ENCODE measurements at places on chromosomes 4 and X. TPM values are rescaled to one million over a fixed set of nuclear protein-coding genes. Genes with fewer than 3 reads are reported as not detected.
A peak's percentile ranks its signal among the peaks of the same experiment; 100 is the strongest.

The KDR gene
- not detected for total RNA-seq

The CENPVL2 gene
- not detected for total RNA-seq

- H3K27ac ChIP-seq: no peak overlapping the region
- peaks cover 2% of the 10 kb centered on the region for H3K4me1 ChIP-seq
- H3K36me3 ChIP-seq: no peaks in the 10 kb centered on the region
- no peak for DNase-seq
- no peak overlapping the region for H3K4me3 ChIP-seq
- peaks cover 2% of the 10 kb centered on the region for H3K27me3 ChIP-seq
Measured at GRCh38 chr4:10734697-10735096, 50.1 kb upstream of the CLNK start.

- no peak for DNase-seq
- H3K4me3 ChIP-seq: no peak overlapping the region
- H3K27me3 ChIP-seq: no peaks in the 10 kb centered on the region
- no peaks in the 10 kb centered on the region for H3K36me3 ChIP-seq
- no peaks in the 10 kb centered on the region for H3K4me1 ChIP-seq
- H3K27ac ChIP-seq: no peak overlapping the region
Measured at GRCh38 chr4:153934688-153935017, 145.8 kb upstream of the SFRP2 start.

GRCh38 chrX:19332983-19333382 lies 10.7 kb upstream of the PDHA1 start:
- H3K4me1 ChIP-seq: no peaks in the 10 kb centered on the region
- H3K36me3 ChIP-seq: no peaks in the 10 kb centered on the region
- no peak overlapping the region for H3K4me3 ChIP-seq
- peaks cover 6% of the 10 kb centered on the region for H3K27me3 ChIP-seq
- no peak overlapping the region for H3K27ac ChIP-seq

- no peaks in the 10 kb centered on the region for H3K27me3 ChIP-seq
- DNase-seq: no peak
- no peak overlapping the region for H3K4me3 ChIP-seq
- H3K4me1 ChIP-seq: no peaks in the 10 kb centered on the region
- H3K36me3 ChIP-seq: no peaks in the 10 kb centered on the region
- H3K27ac ChIP-seq: no peak overlapping the region
Measured at GRCh38 chrX:94942603-94943002, 1268.6 kb downstream of the FAM133A start.

DNA sequence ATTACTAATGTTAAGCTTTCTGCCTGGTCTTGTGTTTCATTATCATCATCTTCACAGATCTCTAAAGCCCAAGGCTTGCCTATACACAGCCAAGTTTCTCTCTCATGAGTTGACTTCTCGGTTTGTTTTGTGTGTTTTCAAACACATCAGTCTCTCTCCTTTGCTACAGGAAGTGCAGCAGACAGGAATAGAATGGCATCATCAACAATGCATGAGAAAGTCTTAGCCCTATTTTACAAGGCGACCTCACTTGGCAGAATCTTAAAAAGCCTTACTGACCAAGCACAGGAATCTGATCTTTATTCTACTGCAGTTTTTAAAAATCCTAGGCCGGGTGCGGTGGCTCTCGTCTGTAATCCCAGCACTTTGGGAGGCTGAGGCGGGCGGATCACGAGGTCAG lies 36.8 kb downstream of the CC2D2A start:
- H3K27ac ChIP-seq: no peak overlapping the region
- no peaks in the 10 kb centered on the region for H3K4me1 ChIP-seq
- peak; percentile 82 for DNase-seq
- peaks cover 16% of the 10 kb centered on the region for H3K36me3 ChIP-seq
- H3K27me3 ChIP-seq: no peaks in the 10 kb centered on the region
- no peak overlapping the region for H3K4me3 ChIP-seq

- H3K4me3 ChIP-seq: peak overlapping the region; percentile 69
- H3K4me1 ChIP-seq: peaks cover 9% of the 10 kb centered on the region
- H3K36me3 ChIP-seq: peaks cover 3% of the 10 kb centered on the region
- H3K27me3 ChIP-seq: no peaks in the 10 kb centered on the region
- no peak for DNase-seq
Measured at GRCh38 chr4:147482281-147482680, 1.4 kb downstream of the EDNRA start.
